Muscle of back (tissue), 13 donors: ENCODE measurements at places on chromosomes 2 and 18. TPM values are rescaled to one million over a fixed set of nuclear protein-coding genes. Genes with fewer than 3 reads are reported as not detected.
A peak's percentile ranks its signal among the peaks of the same experiment; 100 is the strongest.

DNA sequence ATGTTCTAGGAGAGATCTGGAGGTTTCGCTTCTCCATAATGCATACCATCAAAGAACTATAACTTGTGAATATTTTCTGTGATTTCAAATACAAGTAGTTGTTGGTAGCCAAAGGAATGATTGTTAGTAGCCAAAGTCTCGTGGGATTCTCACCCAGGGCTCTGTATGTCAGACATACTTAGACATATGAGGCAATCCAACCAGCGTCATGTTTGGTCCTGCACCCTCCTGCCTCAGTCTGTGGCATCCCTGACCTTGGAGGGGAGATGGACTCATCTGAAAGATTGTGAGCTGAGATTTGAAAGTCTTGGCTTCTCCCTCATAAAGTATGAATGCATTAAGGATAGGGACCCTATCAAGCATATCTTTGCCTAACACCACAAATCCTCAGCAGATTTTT is 81.2 kb downstream of the CTIF start:
- DNase-seq, result no peak

- DNase-seq, result no peak
These were observed 1.2 kb downstream of the SLC35F5 start for GRCh38 chr2:113755035-113755834.

GRCh38 chr2:199019898-199020507 is 437.7 kb downstream of the SATB2 start:
- DNase-seq, result peak; percentile 7

DNA sequence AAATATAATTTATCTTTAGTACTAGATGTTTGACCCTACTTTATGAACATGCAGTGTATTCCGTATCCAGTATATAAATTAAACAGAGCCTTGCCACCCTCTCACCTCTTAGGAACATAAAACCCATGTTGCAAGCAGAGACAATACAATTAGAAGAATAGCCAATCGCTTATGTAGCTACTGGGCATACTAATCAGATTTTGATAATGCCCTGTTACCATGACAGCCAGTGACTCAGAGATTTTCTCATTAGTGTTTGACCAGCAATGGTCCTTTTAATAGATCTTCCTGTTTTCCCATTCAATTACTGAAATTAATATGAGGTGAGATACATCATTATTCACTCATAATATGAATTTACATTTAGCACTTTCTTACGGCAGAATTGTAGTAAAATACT is 547.3 kb upstream of the VWC2L start:
- no peak for DNase-seq

GRCh38 chr2:145108959-145109710 is 589.2 kb upstream of the ZEB2 start:
- DNase-seq, result no peak

DNA sequence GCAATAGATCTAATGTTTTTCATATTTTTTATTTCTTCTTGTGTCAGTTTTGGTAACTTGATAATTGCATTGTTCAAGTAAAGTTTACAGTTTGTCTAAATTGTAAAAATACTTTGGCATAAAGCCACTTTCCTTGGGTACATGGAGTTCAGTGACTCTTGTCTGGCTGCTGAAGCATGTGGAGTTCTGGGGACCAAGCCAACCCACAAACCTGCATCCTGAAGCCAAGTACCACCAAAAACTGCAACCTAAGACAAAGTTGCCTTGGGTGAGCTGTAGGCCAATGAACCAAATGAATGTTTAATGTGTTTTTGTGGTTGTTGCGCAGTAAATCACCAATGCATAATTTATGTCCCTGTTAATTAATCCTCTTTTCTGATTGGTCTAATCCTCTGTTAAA is 872.6 kb downstream of the BCL11A start:
- DNase-seq, result no peak

Gene ZNF397
- polyA plus RNA-seq, result 19.5 TPM

DNA sequence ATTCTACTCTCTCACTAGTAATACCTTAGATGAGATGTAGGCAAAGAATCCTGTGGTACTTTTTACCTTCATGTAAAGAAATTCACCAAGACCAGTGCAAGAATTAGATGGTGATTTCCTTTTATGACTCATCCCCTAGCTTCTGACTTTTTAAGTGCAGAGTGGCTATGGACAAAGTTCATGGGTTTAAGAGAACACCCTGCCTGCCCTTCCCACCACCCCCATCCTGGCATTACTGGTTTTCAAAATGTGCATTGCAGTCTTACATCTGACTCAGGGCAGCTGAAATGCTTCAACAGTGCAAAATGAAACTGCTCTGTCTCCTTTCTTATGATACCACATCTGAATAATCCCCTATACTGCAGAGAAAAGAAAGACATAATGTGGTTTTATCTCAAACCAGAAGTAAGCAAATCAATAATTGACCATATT is 22.6 kb downstream of the MAIP1 start:
- no peak for DNase-seq

Gene AKAIN1
- polyA plus RNA-seq, result not detected

- no peak for DNase-seq
These were observed 391.7 kb downstream of the PTPRM start for GRCh38 chr18:7958897-7959146.

DNA sequence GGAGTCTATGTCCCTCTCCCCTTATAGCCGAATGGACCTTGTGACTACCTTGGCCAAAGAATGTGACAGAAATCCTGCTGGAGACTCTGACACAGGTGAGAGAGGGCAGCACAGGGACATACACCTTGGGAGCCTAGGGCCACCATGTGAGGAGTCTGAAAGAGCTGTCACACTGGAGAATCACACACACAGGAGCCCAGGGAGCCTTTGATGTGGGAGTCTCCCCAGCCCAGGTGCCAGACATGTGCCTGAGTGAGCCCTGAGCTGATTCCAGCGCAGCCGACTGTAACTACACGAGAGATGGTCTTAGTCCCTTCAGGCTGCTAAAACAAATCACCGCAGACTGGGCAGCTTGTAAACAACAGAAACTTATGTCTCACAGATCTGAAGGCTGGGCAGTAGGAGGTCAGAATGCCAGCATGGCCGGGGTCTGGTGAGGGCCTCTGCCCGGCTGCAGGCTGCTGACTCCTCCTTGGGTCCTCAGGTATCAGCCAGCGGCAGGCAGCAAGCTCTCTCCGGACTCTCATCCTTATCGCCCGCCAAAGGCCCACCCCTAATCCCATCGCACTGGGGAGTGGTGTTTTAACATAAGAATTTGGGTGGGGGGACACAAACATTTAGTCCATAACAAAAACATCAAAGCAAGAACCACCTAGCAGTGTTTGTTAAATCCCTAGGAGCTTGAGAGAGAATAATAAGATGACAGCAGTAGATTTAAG is 63.8 kb upstream of the GPR45 start:
- DNase-seq, result no peak

DNA sequence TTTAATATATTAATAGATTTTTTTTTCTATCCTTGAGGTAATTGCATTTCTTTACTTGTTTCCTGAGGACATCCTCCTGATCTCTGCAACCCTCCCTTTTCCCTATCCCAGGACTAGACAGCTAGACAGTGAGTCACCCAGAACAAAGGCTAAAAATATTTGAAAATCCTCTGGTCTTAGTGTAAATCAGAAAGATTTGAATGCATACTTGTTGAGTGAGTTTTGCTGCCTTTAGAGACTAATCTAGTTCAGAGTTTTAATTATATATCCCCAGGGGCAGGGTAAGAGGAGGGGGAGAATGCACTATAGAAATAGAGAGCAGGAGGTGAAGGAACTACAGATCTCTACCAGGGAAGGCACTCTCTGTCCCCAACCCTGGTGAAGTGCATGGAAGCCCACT is 202.3 kb upstream of the TCF4 start:
- no peak for DNase-seq

Gene HAAO
- 26.7 TPM for polyA plus RNA-seq

DNA sequence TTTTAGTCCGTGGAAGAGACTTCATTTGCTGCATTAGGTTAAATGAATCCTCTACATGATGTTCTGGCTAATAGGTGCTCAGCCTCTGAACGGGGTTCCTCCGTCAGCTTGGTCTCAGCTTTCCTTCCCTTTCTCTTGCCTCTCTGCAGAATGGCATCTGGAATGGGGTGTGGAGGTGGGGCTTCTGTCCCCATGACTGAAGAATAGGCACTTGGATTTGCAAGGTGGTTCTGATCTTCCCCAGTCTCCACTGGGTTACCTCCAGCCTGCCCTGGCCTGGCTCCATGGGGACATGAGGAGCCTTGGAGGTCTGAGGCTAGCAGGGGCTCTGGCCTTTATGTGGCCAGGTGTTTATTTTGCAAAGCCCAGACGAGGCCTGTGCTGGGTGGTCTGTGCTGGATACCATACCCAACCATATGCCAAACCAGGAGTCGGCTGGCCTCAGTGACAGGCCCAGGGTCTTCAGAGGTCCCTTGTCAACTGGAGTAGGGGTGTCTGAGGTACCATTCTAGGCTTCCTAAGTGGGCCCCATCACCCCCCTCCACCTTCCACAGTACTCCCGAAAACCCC is 28.2 kb upstream of the LAPTM4A start:
- no peak for DNase-seq

Gene NEU4
- 4.2 TPM for polyA plus RNA-seq

Gene PLEKHH2
- polyA plus RNA-seq, result 5.0 TPM

DNA sequence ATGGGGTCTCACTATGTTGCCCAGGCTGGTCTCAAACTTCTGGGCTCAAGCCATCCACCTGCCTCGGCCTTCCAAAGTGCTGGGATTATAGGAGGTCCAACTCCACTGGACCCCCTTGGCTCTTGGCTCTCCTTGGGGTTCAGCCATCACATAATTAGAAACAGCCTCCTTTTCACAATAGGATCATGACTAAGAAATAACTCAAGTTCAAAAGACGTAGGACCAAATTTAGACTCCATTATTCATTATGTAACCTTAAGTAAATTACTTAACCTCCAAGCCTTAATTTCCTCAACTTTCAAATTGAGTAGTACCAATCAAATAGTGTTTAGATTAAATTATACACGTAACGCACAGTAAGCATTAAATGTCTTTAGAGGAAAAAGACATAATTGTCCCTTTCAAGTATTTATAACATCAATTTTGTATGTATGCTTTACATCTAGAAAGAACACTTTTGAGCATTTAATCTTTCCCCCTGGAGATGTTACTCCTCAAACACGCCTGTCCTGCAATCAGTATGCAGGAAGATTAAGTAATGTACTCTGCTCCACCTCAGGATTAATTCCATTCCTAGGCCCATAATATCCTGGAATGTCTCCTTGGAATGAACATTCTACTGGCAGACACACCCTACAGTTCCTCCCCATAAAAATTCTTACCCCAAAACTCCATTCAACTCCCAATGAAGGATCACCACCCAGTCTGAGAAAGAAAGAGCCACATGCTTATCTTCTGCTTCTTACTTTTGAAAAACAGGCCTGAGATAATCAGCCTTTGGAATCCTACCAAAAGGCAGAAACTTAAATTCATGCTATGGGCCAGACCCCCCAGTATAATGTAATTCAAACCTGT is 49.1 kb downstream of the COBLL1 start:
- no peak for DNase-seq

Gene SLC9A4
- not detected for polyA plus RNA-seq

GRCh38 chr2:75960472-75961009 is 249.8 kb upstream of the GCFC2 start:
- DNase-seq, result no peak

- no peak for DNase-seq
These were observed 41.8 kb downstream of the SNED1 start for GRCh38 chr2:241040081-241040803.

Gene PIEZO2
- 45.3 TPM for polyA plus RNA-seq

DNA sequence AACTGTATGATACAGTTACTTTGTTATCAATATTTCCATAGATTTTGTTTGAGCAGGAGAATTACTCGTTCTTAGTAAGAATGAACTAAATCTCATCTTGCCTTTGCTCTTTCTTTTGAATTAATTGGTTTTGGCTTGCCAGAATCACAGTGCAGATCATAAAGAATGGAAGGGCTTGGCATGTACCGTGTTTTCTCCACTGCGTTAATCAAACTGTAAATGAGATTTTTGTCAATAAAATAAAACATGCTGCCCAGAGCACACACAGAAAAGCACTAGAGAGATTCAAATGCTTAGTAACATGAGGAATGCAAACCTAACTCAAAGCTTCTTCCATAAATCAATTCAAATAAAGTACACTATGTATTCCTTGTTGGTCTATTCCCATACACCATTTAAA is 229.6 kb upstream of the CDH2 start:
- no peak for DNase-seq

- no peak for DNase-seq
These were observed 48.5 kb downstream of the SLC5A7 start for GRCh38 chr2:108034843-108035242.

GRCh38 chr2:206890926-206891325 is 48.4 kb upstream of the CPO start:
- DNase-seq, result no peak

Gene MEP1B
- polyA plus RNA-seq, result not detected

GRCh38 chr2:178283341-178283918 is 89.1 kb downstream of the OSBPL6 start:
- no peak for DNase-seq

GRCh38 chr2:196376984-196377877 is 205.9 kb upstream of the STK17B start:
- DNase-seq, result no peak

DNA sequence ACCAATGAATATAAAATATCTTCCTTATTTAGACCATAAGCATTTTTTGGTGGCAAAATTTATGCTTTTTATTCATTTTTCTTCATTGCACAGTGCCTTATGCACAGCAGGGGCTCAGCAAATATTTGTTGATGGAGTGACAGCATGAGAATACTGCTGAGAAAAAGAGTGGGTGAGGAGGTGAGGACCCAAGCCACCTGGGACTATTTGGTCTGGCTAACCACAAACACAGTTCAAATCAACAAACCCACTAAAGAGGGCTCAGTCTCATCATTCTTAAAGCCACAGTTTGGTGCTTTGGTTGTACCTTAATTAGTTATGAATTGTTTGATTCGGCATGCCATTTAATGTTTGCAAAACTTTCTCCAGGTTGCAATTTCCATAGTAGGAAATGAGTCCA is 183.5 kb upstream of the ZNF521 start:
- DNase-seq, result no peak

DNA sequence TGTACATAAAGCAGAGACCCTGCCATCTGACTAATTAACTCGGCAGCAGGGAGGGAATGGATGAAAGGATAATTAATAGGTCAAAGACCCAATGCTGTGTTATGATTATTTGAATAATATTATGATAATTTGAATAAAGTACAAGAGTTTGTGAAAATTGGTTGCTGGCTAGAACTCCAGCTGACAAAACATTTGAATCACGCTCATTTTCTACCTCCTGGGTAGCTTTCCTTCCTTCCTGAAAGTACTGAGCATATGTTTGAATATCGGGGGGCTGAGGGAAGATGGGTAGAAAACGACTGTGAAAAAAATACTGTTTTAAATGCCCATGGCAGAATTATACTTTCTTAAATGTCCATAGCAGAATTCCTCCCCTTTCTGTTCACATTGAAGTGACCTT is 243.6 kb upstream of the RBMS1 start:
- no peak for DNase-seq

Gene ABCG8
- polyA plus RNA-seq, result not detected

DNA sequence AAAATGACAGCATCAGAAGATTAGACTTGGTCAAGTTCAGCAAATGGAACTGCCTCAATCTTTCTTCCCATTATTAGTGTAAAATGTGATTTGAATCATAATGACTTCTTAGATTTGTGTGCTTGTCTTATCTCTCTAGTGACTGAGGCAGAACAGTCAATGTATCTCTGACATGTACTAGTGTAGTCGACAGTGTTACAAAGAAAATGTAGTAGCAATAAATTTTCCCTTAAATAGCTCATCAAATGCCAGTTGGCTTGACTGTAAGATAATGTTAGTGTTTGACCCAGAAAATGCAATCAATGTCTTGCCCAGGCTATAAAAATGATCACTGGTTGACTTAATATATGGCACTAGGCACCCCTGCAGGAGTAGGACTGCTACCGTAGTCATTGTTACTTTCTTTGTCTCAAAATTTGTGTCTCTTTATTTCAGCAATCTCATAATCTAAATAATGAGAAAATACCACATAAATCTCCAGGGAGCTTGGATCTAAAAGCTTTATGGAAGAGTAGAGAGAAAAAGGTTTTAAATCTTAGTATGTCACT is 1336.7 kb downstream of the DPP10 start:
- no peak for DNase-seq
